ENCODE measurements at places on chromosomes 16 and 17.

- DNase-seq: no peak
Measured at GRCh38 chr16:67284699-67285646, 5.6 kb downstream of the PLEKHG4 start.

- no peak for DNase-seq
Measured at GRCh38 chr16:19382084-19382801, 35.4 kb upstream of the TMC5 start.

- DNase-seq: no peak
Measured at GRCh38 chr17:76753061-76753961, 15.4 kb downstream of the MFSD11 start.

- no peak for DNase-seq
Measured at GRCh38 chr16:79367822-79368221, 232.7 kb downstream of the MAF start.

- no peak for DNase-seq
Measured at GRCh38 chr16:55754056-55754455, 78.8 kb downstream of the CES1 start.

GRCh38 chr17:81582749-81583148, 30.6 kb upstream of the FAAP100 start:
- no peak for DNase-seq

DNA sequence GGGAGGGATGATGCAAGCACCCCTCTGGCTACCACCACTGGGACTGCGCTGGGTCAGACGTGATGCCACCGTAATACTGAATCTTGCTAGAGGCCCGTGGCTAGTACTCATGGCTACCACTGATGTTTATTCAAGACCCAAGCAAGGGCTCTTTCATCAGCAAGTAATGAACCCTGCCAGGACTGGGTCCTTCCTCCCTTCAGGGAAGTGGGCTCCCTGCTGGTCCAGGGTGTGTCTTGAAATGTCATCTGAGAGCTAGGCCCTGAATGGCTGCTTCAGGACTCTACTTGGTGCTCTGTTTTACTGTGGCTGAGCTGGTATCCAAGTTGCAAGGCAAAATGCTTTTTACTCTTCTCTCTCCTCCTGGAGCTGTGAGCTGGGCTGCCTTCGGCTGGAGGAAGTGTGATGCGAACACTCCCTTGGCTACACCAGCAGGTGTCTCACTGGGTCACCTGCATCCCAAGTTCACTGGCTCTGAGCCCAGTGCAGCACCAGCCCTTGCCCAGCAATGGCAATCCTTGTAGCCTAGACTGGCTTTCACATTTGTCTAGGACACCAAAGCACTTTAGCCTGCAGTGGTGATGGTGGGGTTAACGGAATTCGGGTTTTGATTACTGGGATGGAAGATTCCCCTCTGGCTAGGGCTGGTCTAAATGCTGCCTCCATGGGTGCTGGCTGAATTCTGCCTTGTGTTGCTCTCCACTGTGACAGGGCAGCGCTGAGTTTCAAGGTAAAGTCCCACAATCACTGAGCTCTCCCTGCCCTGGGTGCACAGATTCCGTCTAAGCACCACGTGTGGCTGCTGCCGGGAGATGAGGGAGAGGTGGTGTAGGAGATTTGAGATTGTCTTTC, 98.6 kb downstream of the USP22 start:
- peak; percentile 45 for DNase-seq

GRCh38 chr17:33142705-33143299, 150.3 kb downstream of the ASIC2 start:
- peak; percentile 33 for DNase-seq

- DNase-seq: no peak
Measured at GRCh38 chr17:58680038-58680369, 11.8 kb downstream of the TEX14 start.

DNA sequence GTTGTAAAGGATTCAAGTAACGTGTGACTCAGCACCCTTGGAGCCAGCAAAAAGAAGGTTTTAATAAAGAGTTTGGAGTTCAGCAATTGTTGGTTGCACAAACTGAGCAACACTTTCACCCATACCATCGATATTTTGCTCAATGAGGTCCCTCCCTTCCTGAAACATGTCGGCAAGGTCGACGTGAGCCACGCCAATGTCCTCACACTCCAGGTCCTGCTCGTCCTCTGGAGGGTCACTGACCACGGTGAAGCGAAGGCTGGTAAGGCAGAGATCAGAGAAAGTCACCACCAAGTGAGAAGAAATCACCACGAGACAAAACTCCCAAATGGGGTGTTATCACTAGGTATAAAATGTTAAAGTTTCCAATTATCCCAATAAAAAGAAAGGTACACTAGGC, 98.3 kb downstream of the RPGRIP1L start:
- DNase-seq: no peak

- no peak for DNase-seq
Measured at GRCh38 chr16:1169285-1170075, 16.6 kb downstream of the CACNA1H start.

DNA sequence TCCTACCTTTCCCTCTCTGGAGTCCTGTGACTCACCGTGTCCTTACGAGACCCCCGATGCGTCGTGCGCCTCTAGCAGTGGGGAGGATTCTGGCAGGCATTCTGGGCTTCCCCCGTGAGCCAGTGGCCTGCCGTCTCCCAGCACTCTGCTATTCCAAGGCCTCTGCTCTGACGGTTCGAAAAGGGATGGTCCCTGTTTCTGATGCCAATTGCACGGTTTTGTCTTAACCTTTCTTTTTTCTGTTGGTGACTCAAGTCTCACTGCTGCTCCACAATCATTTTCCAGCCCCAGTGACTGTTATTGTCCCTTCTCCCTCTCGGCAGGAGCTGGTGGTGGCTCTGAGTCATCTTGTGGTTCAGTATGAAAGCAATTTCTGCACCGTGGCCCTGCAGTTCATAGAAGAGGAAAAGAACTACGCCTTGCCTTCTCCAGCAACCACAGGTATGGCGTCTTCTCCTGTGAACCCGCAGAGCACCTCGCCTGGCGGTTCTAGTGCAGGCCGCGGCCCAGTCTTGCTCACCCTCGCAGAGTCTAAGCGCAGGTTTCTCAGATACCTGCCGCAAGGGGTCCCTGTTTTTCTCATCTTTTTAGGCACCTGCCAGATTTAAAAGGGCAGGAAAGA, 100.1 kb upstream of the CHMP6 start:
- peak; percentile 89 for DNase-seq

DNA sequence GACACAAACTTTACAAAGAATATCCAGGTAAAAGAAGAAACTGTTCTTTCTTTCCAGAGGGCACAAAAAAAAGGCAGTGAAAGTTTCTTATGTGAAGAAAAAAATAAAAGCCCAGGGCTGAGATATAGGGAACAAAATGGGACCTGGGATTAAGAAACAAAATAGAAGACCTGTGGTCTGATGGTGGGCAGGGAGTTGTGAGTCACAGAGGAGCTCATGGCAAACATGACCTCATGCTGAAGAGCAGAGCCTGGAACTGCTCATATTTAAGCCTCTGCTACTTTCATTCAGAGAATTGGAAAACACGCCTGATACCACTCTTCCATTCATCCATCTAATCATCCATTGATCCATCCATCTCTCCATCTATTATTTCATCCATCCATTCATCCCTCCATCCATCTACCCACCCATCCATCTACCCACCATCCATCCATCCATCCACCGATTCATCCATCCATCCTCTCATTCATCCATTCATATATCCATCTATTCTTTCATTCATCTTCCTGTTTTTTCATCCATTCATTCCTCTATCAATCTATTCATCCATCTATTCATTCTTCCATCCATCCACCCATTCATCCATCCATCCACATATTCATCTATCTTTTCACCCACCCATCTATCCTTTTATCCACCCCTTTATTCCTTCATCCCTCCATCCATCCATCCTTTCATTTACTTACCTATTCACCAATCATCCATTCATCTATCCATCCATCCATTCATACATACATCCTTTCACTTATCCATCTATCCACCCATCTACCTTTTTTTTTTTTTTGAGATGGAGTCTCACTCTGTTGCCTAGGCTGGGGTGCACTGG, 30.0 kb downstream of the WFDC1 start:
- DNase-seq: no peak

- no peak for DNase-seq
Measured at GRCh38 chr17:78889531-78889930, 13.5 kb downstream of the CEP295NL start.

DNA sequence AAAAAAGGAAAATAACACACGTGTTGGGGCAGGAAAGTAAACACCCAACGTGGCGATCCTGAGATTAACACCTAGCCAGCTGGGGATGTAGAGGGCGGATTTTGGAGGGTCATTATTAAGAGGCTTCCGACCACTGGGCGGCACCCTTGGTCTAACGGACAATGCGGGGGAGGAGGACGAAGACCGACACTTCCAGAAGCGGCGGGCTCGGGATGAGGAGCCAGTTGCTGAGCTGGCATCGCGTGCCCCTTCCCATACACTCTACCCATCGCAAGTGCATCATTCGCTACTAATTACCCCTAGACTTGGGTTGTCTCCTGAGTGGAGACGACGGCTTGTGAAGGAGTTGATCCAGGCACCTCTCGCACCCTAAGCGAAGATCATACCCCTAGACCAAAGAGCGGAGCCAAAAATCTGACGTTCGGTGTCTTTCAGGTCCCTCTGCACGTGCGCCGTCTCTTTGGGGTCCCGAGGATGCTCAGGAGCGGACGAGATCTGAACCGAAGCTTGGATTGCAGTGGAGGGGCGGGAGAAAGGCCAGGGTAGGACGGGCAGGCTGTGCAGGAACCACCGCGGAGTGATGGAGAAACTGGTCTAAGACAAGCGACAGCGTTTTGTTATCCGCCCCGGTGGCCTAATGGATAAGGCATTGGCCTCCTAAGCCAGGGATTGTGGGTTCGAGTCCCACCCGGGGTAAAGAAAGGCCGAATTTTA, 17.6 kb downstream of the ZNF213 start:
- peak; percentile 90 for DNase-seq

DNA sequence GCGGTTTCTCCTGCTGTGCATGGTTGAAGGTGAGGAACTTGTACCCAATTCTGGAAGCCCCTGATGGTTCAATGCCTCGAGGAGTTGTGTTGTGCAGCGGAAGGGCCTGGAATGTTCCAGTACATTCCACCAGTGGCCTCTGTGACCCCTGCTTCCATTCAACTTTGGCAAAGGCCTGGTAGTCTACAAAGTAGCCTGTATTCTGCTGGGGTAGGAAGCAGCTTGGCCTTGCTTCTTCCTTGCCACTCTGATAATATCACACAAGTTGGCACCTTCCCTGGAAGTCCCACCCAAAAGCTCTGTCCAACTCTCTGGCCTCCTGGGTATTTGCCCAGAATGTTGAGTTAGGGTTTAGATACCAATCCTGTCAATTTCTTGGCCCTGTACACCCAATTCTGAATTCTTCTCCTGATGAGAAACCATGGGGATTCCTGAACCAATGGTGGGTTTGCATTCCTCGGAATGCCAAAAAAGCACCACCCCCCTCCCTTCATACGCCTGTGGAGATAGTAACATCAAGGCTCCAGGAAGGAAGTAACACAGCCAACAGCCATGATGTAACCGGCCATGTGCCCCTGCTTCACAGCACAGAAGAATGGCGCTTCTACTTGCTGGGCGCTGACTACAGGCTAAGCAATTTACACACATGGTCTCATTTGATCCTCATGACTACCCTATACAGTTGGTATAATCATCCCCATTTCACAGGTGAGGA, 11.8 kb upstream of the FAM117A start:
- no peak for DNase-seq

- DNase-seq: no peak
Measured at GRCh38 chr17:77886387-77886728, 72.1 kb upstream of the TNRC6C start.

DNA sequence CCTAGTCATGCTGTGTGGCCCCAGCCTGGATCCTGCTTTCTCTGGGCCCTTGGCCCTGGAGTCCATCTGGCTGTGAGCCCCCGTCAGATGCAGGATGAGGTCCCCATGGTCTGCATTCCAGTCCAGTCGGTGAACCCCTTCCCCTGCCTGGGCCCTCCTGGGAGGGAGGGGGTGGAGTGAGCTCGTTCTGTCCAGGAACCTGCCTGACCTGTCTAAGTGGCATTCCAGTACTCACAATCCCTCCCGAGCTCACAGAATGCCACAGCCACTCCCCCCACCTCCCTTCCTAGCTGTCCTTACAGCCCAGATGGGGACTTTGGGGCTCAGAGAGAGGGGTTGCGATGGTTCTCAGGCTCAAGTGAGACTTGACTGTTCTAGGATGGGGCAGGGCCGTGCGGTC, 15.5 kb downstream of the SPNS2 start:
- no peak for DNase-seq

DNA sequence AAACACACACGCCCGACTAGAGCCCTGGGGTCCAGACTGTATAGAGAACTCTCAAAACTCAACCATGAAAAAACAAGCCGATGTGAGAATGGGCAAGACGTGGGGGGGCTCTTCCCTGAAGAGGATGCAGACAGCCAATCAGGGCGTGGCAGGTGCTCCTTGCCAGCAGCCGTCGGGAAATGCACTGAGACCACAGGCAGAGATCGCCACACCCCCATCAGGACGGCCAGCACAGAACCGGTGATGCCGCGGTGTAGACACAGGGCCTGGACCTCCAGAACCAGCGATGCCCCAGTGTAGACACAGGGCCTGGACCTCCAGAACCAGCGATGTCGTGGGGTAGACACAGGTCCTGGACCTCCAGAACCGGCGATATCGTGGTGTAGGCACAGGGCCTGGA, 169.2 kb downstream of the LAT start:
- no peak for DNase-seq

DNA sequence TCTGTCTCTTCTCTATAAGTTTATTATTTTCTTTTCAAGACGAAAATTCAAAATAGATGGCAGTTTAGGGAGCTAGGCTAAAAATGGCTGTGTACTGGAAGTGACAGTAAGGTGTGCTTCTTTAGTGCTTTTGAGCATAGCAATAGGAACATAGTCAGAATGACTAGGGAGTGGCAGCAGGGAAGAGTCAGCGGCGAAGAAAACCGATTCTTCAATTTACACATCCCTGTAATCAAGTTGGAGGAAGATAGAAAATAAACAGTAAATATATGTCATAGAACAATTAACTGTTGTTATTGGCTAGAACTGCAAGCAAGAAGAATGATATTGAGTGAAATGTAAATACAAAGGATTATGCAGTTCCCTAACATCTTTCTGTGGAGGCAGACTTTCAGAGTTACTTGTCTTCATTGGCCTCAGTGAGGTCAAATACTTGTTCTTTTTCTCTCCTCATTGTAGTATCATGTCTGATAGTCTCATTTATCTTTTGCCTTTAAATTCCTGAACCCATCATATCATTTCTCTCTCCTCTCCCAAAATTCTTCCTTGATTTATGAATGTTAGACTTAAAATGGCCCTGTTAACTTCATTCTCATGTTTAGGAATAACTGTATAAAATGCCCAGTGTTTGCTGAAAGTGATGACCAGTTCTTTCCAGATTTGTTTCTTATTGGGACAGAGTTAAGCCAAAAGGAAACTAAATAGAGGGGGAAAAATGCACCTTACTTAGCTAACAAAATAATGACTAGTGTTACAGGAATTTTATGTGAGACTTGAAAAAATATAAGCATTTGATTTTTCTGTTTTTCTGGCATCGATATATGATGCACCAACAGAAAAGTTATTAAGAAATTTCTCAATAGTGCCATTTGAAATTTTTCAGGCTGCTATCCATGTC, 211.4 kb downstream of the BCAS3 start:
- DNase-seq: no peak

GRCh38 chr16:30619202-30619601, 9.0 kb upstream of the ZNF689 start:
- DNase-seq: no peak

GRCh38 chr17:45861165-45861564, 16.5 kb downstream of the SPPL2C start:
- DNase-seq: no peak
